CD4-positive, alpha-beta T cell treated with Interleukin-6 at 100 ng/mL for 8 hours (primary cell): ENCODE measurements at places on chromosomes 2 and 18.

GRCh38 chr2:53485021-53485728 is 282.4 kb upstream of the CHAC2 start:
- DNase-seq, result no peak

- no peak for DNase-seq
Measured at GRCh38 chr2:67312871-67313270, 84.3 kb upstream of the ETAA1 start.

GRCh38 chr2:98142106-98142791 is 55.3 kb downstream of the VWA3B start:
- no peak for DNase-seq

DNA sequence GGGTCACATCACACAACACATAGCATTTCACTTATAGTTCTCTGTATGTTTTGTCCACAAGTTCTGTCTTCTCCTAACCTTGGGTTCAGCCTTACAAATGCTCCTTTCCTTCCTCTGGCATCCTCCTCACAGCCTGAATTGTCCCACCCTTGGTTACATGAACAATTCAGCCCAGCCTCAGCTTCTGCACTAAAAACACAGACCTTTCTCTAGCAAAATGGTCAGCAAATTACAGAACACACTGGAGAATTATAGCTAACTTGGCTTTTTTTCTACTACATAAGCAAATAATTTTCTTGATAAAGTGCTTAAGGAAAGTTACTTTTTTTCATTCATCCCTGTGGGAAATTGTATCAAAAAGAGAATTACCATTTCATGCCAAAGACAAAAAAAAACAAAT is 94.8 kb upstream of the COL5A2 start:
- no peak for DNase-seq

DNA sequence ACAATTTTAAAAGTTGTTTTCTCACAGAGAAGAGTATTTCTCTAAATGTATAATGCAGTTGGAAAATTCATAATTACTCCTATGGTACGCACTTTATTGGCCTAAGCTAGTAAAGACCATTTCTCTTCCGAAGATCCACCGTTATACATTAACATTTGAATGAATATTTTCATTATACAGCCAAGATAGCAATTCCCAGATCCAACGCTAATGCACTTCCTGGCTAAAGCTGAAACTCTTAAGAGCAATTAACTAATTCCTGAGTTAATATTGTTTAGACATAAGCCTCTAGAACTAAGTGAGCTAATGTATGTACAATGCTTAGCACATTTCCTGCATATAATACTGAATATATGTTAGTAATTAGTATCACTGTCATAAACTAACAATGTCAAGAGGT is 56.2 kb downstream of the PDK1 start:
- no peak for DNase-seq

- DNase-seq, result no peak
Measured at GRCh38 chr2:184528119-184528518, 70.2 kb upstream of the ZNF804A start.

- no peak for DNase-seq
Measured at GRCh38 chr2:668000-668398, 9.2 kb downstream of the TMEM18 start.

GRCh38 chr2:65377556-65378192 is 54.7 kb downstream of the SPRED2 start:
- DNase-seq, result no peak

GRCh38 chr18:3855966-3856365 is 406.0 kb downstream of the TGIF1 start:
- DNase-seq, result no peak

DNA sequence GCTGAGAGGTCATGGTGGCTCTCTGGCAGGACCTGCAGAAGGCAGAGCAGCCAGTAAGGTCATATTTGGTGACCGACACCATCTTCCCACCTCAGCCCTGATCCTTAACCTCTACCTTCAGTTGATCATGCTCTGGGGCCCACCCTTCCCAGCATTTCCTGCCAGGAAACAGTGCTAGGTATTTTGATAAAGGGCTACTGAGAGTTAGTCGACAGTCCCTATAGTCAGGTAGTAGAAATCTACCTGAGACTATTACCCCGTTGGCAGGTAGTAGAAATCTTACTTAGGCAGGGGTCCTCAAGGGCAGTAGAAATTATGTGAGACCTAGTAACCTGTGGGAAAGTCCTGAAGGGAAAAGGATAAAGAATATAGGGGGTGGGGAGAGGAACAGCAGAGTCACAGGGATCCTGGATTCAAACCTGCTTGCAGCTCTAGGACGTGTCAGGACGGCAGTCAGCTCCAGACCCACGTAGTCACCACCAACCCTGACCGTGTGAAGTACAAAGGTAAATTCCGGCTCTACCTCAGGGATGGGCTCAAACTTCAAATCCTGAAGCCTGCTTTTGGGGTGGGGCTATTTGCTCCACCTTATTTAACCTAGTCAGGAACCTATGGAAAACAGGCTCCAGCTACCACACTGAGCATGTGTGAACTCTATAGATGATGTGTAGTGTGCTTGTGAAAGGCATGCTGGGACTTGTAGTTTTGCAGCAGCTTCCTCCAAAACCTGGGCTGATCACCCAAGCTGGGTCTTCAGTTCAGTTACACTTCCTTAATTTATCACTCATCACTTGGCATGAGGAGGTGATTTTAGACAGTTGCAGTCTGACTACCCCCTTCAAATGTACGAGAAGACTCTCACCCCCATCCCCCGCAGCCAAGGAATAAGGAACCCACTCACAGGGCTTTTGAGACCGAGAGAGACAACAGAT is at the start of gene DQX1:
DQX1 (minus strand) TSS at position 515 of the 932 bp plus-strand sequence; CDS start at position 13, 502 bp downstream.
- DNase-seq, result no peak

- DNase-seq, result peak; percentile 67
Measured at GRCh38 chr2:226802573-226802972, 3.0 kb upstream of the IRS1 start.

DNA sequence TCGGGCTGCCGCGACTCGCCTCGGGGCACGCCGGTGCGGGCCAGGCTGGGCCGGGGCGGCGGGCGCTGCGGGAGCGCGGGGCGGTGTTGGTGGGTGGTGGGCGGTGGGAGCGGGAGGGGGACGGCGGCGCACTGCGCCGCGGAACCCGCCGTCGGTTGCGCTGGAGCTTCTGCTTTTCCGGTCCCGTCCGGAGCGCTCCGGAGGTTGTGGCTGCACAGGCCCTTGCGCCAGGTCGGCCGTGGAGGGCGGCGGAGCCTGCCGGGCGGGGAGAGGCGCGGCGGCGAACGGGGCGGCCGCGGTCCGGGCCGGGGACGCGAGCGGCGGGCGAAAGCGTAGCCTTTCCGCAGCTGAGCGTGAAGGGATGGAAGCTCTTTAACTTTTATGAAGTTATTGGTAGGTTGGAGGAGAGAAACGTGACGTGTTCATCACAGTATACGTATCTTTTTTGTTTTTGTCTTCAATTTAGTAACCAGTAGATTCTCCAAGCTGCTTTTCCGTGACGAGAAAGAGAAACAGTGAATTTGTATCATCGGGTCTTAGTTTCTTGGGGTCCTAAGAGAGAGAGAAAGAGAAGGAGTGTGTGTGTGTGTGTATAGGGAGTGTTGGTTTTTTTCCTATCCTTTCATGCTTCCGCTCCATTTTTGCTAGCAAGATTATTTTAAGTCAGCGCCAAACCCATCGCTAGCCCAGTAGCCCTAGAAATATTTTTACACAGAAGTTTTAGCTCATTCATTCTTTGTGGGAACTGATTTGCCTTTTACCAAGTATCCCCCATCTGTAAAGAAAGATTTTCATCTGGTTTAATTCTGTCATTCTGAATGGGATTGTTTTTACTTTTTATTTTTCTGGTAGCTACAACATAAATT is 535 bp downstream of the ATG4B start:
- no peak for DNase-seq

GRCh38 chr18:21074336-21075323 is 37.0 kb downstream of the ROCK1 start:
- no peak for DNase-seq

DNA sequence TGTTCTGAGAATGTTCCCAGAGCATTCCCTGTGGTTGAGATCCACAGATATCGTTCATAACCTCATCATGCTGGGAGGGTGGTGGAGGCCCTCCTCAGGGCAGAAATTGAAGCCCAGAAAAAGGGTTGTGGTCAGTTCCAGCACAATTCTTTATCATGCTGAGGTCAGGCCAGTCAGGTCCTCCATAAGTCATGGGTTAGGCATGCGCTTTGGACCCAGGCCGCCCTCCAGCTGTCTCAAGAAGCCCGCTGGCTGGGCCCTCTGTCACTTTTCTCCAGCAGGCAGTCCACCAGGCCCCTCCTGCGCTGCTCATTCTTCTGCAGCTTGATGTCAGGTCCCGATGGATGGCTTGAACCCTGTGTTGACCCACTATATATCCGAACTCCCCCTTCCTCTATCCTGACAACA is 151.1 kb upstream of the NT5C1B start:
- DNase-seq, result no peak

DNA sequence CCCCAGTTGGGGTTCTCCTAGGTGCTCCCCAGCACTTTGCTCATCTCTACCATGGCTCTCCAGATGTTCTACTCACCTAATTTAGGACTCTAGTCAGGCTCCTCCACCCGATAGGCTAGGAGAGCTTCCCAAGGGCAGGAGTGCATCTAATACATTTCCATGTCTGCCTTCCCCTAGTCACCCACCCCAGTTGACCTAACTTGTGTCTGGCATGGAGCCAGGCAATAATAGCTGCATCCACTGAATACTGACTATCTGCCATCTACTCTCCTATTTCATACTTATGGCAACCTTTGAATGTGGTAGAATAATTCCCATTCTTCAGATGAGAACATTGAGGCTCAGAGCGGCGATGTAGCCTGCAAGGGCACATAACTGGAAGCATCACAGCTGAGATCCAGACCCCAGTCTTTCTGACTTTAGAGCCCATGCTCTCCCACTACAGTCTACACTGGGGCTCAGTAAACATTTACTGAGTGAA is 71.8 kb upstream of the YWHAQ start:
- DNase-seq, result no peak

GRCh38 chr2:107407017-107407416 is 419.7 kb upstream of the RGPD4 start:
- no peak for DNase-seq

GRCh38 chr2:2861666-2862240 is 515.9 kb downstream of the EIPR1 start:
- DNase-seq, result no peak

GRCh38 chr2:29697181-29697580 is 224.2 kb downstream of the ALK start:
- no peak for DNase-seq

DNA sequence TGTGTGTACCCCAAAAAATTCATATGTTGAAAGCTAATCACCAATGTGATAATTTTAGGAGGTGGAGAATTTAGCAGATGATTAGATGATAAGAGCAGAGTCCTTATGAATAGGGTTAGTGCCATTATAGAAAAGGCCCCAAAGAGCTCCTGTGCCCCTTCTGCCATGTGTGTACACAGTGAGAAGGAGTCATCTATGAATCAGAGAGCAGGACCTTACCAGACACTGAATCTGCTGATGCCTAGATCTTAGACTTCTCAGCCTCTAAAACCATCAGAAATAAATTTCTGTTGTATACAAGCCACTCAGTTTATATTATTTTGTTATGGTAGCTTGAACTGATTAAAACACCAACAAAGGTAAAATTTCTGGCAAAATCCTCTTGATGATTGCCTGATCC is 560.0 kb upstream of the CDH2 start:
- no peak for DNase-seq

GRCh38 chr2:59232394-59233165 is 991.5 kb upstream of the FANCL start:
- no peak for DNase-seq

DNA sequence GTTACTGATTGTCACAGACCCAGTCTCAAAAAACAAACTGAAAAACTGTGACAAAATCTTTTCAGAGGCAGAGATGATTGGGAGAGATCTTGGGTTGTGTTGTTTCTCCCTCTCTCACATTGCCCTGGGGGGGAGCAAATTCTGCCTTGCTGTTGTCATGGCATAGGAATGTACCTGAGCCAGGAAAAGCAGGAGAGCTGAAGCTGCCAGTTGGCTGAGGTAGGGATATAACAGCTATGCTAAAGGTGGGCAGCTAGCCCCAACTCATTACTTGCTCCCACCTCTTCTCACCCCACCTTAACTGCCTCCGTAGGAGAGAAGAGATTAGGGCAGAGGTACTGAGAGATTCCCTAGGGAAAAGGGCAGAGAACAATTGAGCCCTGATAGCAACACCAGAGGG is 299.3 kb downstream of the OSR1 start:
- no peak for DNase-seq

GRCh38 chr2:212596688-212597087 is 58.1 kb upstream of the ERBB4 start:
- no peak for DNase-seq

- no peak for DNase-seq
Measured at GRCh38 chr18:10230072-10230471, 224.4 kb upstream of the APCDD1 start.
